Right renal cortex interstitium (tissue), 3 donors: ENCODE measurements at places on chromosomes 5 and 9.
A peak's percentile ranks its signal among the peaks of the same experiment; 100 is the strongest.

GRCh38 chr5:111656580-111656979, 100.4 kb downstream of the NREP start:
- DNase-seq = no peak

- no peak for DNase-seq
Measured at GRCh38 chr5:39730699-39731098, 305.9 kb upstream of the DAB2 start.

- no peak for DNase-seq
Measured at GRCh38 chr9:80649496-80649895, 1039.9 kb downstream of the TLE1 start.

GRCh38 chr9:120941046-120941770, 14.6 kb upstream of the TRAF1 start:
- no peak for DNase-seq

DNA sequence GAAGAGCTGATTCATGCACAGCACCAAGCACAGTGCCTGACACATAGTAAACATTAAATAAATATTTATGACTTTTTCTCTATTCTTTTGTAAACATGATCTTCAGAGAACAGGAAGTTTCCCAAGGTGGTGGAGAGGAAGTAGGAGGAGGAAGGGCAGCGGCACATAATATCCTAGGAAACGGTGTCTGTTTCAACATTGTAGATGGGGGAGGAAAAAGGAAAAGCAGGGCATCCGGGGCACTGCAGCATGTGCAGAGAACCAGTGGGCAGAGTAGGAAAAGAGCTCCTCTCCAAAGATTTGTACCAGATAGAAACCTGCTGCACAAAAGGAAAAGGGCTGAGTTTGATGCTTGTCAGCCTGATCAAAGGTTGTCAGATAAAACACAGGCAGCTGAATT, 421.7 kb upstream of the ZNF462 start:
- DNase-seq = no peak

GRCh38 chr5:143771602-143772001, 40.4 kb upstream of the HMHB1 start:
- no peak for DNase-seq

DNA sequence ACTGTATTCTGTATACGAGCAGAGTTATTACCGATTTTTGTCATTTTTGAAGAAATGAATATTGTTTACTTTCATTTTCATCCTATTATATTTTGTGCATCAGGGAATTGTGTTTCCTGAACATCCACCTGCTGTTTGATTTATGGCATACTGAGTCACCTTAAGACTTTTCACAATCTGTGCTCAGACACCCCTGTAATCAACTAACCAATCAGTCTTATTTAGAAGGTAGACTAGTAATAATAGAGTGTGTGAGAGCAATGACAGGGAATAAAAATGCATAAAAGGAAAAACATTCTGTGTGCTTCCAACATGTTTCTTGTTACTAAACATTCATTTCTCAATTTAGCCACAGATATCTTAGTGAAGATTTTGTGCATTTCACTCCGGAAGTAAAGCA, 1413.6 kb upstream of the ACO1 start:
- no peak for DNase-seq

DNA sequence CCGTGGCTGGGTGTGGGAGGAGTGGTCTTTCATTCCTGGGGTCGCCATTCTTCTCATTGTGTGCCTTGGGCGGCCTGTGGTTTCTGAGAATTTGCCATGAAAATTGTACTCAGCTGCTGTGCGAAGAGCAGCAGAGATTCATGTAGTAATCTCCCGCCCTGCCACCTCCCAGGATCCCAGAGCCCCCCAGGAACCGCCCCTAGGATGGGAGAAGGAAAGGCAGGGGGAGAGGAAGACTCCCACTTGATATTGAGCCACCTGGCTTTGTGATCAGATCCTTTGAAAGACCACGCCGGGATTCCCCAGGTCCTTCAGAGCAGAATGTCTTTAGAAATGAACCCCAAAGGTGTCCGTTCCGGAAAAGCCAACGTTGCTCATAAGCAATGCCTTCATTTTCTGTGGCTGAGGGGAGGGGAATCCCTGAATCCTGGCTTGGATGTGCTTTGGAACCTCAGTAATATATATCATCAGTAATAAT, 27.6 kb downstream of the NEURL1B start:
- no peak for DNase-seq

DNA sequence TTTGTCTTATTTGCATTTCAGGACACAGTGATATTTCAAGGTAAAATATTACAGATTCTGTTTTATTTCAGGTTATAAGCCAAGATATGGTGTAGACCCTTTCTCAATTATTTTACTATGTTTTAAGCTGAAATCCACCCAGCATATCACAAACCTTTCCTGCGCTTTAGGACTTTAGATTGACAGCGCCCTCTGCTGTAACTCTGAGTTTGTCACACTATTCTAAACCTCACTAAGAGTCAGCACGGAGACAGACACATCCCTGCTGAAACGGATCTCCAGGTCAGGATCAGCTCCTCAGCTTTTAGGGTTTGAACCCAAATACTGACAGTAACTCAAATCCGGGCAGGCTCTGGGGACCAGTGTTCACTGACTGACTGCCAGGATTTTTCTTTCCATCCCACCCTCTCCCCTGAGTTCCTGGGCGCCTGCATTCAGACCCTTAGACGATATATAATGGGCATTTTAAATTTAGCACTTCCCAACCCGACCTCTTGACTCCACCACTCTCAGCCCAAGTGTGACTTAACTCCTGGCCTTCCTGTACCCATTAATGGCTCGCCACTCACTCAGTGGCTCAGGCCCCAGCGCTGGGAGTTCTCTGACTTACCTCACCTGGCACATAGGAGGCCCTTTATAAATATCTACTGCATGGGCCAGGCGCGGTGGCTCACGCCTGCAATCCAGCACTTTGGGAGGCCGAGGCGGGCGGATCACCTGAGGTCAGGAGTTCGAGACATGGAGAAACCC, 33.5 kb downstream of the TLX3 start:
- DNase-seq = peak; percentile 41
